Stimulated activated CD4-positive, alpha-beta T cell treated with anti-CD3 and anti-CD28 coated beads, Interleukin-12 subunit alpha, Interleukin-12 subunit beta, amount 100 ng/mL, for 48 hours (primary cell): ENCODE measurements at places on chromosomes 13 and 19.
A peak's percentile ranks its signal among the peaks of the same experiment; 100 is the strongest.

GRCh38 chr19:32555786-32556185 lies 25.2 kb upstream of the PDCD5 start:
- no peak for DNase-seq

GRCh38 chr13:110485604-110486003 lies 75.9 kb downstream of the RAB20 start:
- no peak for DNase-seq

GRCh38 chr19:47172666-47173455 lies 42.2 kb downstream of the SAE1 start:
- DNase-seq, result no peak

GRCh38 chr13:20779405-20779804 lies 5.6 kb upstream of the EEF1AKMT1 start:
- DNase-seq, result no peak

GRCh38 chr13:37349916-37350315 lies 244.5 kb upstream of the CSNK1A1L start:
- DNase-seq, result no peak

DNA sequence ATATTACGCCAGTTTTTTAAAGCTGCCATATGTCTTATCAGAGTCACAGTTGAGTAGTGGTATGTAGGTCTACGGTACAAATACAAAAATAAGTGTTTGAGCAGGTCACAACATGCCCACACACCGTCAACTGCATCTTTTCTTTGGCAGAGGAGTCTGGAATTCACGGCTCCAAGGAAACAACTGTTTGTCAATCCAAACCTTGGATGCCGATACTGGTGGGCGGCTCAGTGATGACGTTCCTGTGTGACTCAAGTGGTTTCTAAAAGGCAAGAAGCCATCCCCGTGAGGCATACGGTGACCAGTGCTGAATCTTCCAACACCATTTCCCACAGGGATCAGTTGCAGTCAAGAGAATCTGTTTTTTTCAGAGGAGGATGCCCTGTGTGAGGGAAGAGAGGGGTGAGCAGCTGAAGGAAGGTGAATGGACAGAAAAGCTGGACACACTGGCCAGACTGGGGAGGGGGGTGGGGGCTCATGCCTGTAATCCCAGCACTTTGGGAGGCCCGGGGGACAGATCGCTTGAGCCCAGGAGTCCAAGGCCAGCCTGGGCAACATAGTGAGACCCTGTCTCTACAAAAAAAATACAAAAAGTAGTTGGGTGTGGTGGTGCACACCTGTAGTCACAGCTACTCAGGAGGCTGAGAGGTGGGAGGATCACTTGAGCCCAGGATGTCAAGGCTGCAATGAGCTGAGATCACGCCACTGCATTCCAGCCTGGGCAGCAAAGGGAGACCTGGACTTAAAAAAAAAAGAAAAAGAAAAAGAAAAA lies 22.8 kb upstream of the CEBPG start:
- DNase-seq, result no peak

DNA sequence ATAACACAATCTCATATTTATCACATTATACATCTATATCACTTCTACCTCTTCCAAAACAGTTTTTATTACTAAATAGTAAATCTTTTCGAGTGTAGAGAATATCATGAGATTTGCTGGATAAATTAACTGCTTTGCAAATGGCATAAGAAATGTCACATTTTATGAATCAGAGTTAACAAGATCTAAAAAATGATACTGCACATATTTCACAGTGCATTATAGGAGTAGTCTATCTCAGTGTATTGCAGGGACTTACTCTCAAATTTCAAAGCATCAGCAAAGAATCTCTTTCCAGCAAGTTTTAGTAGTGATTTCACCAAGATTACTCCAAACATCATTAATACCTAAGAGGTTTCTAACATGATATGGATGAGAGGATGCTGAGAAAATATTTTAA lies 687.1 kb upstream of the SLITRK1 start:
- DNase-seq, result no peak

GRCh38 chr13:30165071-30165470 lies 142.3 kb downstream of the KATNAL1 start:
- DNase-seq, result no peak

- no peak for DNase-seq
Measured at GRCh38 chr19:8397746-8398310, 7.7 kb downstream of the RAB11B start.

GRCh38 chr13:100826441-100826840 lies 151.8 kb upstream of the TMTC4 start:
- DNase-seq, result no peak

DNA sequence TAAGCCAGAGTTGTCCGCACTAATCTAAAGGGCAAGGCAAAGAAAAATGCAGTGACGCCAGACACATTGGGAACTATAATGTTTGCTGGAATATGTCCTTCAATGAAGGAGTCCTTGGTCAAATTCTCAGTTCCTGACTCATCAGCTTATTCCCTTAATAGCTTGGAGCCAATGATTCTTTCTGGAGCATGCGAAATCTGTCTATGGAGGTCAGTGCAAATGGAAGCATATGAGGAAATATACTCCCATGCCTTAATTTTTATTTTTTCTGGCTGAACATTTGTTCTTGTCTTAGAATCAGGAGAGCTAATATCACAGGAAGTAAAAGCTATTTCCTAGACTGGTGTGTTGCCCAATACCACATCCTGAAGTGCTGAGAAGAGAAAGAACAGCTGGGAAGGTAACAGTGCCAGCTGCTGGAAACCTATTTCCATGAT lies 289.8 kb upstream of the SPRY2 start:
- no peak for DNase-seq

GRCh38 chr13:29465741-29466293 lies 129.7 kb downstream of the SLC7A1 start:
- DNase-seq, result no peak

DNA sequence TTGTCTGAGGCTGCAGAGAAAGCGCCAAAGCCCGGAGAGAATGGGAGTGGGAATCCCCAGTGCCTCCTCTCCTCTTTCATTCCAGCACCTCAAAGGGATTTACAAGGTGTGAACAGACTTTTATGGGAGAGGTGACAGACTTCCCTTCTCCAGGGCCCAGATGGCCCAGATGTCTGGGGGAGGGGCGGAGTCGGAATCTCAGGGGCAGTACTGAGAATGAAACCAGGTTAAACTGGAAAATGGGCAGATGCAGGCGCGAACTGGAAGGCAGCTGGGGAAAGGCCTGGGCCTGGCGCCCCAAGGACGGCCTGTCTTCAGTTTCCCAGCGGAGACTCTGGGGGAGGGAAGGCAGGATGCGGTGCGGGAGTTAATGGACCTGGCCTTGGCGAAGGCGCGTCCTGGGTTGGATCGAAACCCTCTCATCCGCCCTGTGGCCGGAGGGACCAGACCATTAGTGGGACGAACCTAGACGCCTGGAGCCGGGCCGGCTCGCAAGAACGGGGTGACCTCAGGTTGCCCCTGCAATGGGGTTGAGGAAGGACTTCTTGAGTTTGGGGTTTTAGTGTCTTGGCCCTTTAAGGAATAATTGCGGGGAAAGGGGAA lies 592 bp upstream of the TRIP10 start:
- DNase-seq, result no peak

DNA sequence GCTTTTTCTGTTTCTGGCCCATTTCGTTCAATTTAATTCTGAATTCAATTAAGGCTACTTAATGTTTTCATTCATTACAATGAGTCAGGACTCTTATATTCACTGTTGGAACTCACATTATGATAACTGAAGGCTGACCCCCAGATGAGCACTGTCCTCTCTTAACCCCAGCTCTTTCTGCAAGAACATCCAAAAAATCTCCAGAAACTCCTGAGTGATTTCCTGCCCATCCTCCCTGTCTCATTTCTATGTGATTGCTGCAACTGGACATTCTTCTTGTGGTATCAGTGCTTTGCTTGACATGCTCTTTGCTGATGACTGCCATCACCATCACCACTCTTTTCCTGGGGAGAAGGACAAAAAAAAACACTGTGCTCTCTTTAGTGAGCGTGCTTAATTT lies 240.3 kb downstream of the SPRY2 start:
- no peak for DNase-seq

- no peak for DNase-seq
Measured at GRCh38 chr19:46299004-46299509, 2.2 kb downstream of the HIF3A start.

DNA sequence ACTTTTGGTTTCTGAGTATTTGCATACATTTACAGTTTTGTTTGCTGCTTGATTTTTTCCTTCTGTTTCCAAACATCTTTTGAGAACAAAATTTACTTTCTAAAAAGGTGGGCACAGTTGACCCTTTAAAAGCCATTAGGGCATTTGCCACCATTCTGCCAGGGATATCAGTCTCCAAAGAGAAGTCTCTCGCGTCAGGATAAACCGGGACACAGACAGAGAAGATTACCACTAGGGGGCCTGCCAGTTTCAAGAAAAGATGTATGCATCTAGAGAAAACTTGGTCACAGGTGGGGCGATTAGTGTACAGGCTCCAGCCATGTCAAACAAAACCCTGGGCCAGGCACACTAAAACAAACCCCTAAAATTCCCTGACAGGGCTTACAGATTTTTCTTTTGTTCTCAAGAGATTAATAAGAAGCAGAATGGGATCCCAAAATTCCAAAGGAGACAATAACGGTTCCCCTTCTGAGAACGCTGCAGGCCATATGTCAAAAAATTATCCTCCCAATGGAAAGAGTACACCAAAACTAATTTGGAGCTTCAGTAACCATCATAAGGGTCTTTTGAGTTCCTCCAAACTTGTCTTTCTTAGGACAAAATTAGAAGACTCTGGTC lies 10.7 kb upstream of the PABPC3 start:
- peak; percentile 8 for DNase-seq

DNA sequence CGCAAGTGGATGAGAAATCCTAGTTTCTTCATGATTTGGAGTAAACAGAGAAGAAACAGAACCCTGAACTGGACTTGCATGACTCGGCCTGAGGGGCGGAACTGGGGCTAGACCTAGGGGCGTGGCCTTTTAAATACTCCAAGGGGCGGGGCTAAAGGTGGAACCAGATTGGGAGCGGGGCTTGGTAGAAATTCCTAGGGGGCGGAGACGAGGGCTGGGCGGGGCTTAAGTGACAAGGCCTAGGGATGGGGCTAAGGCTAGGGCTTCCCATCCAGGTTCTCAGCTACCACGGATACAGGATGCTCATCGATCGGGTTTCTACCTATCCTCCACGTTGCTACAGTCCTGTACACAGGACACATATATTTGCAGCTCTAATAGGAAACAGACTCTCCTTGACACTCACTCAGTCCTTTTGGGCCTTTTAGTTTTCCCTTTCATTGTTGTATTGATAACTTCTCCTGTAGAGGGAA lies 372 bp upstream of the ZNF699 start:
- DNase-seq, result no peak

DNA sequence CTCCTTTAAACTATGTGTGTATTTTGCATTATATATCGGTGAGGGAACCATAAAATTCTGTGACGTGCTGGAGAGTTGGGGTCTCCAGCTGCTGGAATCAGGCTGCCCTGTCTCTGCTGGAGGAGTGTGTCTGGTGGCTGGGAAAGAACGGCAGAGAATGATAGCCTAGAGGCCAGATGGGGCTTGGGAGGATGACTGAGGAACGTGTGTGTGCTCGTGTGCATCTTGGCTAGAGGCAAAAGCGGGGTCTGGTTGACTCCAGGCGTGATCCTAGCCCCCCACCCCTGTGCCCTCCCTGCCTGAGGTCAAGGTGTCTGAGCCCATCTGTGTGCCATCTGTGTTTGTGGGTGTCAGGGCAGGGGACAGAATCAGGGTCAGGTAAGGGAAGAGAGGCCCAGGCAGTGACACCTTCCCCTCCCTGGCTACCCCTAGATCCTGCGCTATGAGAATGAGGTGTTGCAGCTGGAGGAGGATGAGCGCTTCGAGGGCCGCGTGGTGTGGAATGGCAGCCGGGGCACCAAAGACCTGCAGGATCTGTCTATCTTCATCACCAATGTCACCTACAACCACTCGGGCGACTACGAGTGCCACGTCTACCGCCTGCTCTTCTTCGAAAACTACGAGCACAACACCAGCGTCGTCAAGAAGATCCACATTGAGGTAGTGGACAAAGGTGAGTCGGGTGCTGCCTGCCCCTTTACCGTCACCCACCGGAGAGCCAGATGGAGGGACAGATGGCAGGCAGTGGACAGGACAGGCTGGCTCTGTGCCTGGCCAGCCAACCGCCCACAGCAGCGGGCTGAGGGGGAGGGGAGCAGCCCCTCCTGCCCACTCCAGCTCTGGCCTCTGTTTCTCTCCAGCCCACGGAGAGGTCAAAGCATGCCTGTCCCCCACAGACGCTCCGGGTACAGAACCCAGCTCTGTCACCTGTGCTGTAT lies 3.1 kb downstream of the SCN1B start:
- no peak for DNase-seq

DNA sequence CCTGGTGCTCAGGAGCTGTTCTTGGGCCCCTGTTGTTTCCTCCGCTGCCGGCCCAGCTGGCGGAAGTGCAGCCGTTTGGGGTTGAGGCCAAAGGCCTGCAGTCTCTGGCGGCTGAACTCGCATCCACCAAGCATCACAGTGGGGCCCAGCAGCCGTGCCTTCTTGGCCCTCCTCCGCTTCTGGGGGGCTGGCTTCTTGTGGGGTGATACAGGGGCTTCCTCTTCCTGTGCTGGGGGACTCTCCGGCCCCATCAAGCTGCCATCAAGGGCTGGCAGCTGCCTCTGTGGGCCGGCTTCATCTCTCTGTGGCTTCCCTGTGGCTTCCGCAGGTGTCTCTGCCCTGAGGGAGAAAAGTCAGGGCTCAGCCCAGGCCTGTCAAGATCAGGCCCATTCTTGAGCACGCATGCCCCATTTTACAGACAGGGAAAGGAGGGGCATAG lies 10.3 kb downstream of the ATG4D start:
- no peak for DNase-seq

GRCh38 chr13:98652276-98652675 lies 75.4 kb upstream of the STK24 start:
- DNase-seq, result no peak

- no peak for DNase-seq
Measured at GRCh38 chr13:27820524-27821482, 28.5 kb downstream of the GSX1 start.
